AG09309 (cell line): ENCODE measurements at places on chromosomes 7 and 10.

DNA sequence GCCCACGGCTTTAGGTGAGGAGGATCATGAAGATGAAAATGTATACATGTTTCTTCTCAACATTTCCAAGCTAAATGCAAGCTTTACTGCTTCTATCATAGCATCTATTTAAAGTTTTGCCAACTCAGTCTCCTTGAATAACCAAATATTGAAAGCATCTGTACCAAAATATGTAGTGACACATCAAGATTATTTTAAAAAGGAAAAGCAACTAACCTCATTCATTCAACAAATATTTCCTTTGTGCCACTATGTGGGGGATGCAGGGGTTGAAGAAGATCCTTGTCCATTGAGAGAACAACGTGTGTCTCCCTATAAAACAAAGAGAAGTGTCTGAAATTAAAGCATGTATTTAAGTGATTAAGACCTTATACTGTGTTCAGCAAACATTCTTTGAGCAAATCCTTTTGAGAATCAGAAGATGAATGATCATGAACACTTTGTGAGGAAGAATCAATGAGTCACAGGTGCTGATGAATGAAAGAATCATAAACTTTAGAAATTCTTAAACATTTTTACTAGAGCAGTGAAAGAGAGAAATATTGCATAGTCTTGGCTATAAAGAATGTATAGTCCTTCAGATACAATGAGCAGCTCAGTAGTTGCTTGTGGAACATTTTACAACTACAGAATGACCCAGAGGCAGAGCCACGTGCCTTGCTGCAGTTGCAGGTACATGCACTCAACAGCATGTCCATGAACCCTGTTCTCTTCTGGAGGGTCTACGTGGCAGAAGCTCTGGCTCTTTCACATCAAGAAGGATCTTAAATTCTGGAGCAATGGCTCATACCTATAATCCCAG, 13.9 kb downstream of the TAS2R60 start:
- no peak for DNase-seq

DNA sequence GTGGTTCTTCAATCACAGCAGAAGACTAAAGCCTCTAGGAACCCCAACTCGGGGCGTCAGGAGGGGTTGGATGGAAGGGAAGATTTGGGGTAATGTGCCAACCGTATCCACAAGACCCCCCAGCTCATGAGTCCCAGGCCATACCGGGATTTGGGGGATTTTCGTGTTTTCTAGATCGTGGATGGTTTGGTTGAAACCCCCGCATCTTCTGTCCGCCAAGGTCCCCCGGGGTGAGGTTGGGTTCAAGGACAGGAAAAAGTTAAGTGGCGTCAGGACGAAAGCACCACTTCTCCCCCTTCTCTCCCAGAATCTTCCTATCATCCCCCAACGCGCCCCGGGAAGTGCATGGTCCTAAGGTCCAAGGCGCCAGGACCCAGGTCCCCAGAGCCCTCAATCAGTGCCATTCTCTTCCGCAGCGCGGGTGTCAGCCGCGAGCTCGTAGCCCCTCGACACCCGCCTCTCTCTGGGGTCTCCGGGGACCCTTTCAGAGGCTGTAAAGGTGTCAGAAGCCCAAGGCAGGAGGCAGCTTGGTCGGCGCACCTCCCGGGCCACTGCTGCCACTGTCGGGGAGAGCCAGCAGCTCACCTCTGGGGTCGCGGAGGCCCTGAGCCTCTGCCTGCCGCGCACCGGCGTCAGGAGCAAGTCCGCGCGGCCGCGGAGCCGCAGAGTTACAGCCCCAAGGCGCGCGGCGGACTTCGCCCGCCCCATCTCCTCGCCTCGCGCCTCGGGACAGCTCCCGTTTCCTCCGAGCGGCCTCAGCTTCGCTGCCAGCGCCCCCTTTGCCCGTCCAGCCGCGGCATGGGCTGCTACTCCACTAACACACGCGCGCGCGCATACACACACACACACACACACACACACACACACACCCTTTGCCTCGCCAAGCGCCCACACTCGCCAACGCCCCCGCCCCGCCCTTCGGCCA, 1.5 kb downstream of the MKX start:
- no peak for DNase-seq

DNA sequence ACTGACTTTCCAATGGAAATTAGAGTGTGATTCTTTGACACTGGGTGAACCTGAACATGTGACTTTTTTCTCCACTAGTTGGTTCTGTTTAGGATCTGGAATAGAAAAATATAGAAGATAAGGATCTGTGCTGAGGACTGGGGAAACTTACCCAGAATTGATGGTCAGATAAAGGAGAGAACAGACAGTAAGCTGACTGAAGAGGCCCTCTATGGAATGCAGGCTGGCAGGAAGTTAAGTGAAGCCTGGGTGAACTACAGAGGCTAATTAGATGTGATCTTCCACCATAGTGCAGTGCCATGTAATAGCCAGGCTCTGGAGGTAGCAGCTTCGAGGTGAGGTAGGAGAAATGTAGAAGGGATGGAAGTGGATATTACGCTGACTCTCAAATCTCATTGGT, 455.3 kb downstream of the PLXDC2 start:
- DNase-seq, result no peak

DNA sequence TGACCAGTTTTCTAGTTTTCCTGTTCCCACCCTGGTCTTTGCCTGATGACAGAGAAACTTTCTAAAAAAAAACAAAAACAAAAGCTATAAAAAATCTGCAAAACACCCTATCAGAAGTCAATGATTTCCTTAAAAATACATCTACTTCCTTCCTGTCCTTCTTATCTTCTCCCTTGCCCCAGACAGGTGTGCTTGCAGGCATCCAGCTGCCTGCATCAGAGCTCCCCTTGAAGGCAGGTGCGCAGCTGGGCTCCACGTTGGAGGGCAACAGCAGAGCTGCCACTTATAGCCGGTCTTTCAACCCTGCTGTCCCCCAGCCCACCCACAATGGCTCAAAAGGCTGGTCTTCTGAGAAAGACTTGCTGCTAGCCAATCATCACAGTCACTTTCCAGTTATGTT, 29.8 kb downstream of the UBE2D4 start:
- no peak for DNase-seq

DNA sequence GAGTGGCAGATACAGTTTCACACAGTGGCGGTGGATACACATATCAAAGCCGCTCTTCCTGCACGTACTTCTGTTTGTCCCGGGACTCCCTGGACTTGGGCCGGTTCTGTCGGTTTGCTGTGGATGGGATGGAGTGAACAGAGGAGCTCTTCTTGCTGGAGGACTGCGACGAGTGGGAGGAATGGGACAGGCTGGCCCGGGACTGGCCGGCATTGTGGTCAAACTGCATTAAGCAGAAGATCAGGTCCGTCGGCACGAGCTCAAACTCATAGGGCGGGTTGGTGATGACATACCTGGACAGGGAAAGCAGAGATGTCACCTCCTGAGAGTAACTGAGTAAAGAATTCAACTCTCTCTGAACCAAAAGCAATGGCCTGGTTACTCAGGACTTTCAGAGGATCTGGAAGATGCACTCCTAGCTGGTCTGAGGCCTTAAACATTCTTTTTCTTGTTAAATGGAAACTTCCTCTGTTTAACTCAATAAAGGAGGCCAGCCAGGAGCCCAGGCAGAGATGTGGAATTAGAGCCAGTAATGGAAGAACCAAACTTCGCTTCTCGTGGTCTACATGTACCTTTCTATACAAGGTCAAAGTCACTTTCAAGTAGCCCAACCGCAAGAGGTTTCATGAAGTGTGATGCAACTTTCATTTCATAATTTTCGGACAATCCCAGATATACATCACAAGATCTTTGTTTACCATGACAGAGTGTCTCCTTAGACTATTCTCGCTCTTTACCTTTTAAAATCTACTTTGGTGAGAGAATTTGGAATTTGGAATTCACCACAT, 750.2 kb downstream of the KCNMA1 start:
- no peak for DNase-seq

GRCh38 chr10:116073510-116073909, 199.5 kb downstream of the GFRA1 start:
- no peak for DNase-seq
